ENCODE measurements at places on chromosomes 7 and 10.
A peak's percentile ranks its signal among the peaks of the same experiment; 100 is the strongest.

GRCh38 chr7:107559864-107560263 is 3.9 kb downstream of the COG5 start:
- no peak for DNase-seq

DNA sequence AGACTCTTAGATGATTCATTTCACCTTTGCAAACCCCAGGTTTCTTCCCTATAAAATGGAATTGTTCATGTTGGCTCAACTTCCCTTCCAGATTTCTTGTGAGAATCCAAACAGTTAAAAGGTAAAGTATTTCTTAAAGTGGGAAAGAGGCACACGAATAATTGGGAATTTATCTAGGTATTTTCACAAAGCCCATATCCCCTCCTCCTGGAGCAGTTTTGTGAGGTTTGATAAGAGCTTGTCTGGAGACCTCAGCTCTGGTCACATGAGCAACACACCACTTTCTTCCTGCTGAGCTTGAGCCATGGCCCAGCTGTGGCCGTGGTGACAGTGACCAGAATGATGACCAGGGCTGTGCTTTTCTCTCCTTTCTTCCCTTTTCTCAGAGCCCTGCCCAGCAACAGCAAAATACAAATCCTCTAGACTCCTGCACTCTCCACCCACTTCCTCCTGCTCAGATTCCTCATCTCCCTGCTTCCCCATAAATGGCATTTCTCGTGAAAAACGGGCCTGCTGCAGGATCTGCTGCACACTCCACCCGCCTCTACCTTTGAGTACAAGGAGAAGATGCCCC is 87.7 kb downstream of the PIK3CG start:
- DNase-seq, result peak; percentile 71

DNA sequence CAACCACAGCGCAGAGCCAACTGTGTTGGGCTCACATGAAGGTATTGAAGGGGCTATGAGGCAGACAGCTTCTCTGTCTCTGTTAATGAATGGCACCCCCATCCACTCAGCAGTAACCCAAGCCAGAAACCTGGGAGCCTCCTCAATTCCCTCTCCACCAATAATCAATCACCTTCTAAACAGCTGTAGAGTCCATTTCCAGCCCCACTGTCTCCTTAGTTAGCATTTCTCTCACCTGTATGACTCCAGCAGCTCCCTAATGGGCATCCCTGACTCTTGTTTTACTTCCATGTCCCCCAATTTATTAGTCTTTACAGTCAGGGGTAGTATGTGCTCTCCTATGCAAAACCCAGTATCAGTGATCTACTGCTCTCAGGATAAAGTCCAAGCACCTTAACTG is 6.9 kb downstream of the SRI start:
- DNase-seq, result no peak

- no peak for DNase-seq
Observed at GRCh38 chr10:47372726-47373125, 11.4 kb downstream of the ZNF488 start.

GRCh38 chr10:100372415-100373297 is 25.6 kb downstream of the SCD start:
- DNase-seq, result no peak

GRCh38 chr10:67990093-67990492 is 85.0 kb downstream of the HERC4 start:
- DNase-seq, result no peak

GRCh38 chr7:130927062-130927461 is 193.1 kb upstream of the KLF14 start:
- DNase-seq, result no peak
